ENCODE measurements at places on chromosomes 5 and 9.

- no peak for DNase-seq
Measured at GRCh38 chr9:95120781-95121370, 196.6 kb downstream of the FANCC start.

GRCh38 chr9:16611983-16612382, 258.5 kb downstream of the BNC2 start:
- DNase-seq = no peak

DNA sequence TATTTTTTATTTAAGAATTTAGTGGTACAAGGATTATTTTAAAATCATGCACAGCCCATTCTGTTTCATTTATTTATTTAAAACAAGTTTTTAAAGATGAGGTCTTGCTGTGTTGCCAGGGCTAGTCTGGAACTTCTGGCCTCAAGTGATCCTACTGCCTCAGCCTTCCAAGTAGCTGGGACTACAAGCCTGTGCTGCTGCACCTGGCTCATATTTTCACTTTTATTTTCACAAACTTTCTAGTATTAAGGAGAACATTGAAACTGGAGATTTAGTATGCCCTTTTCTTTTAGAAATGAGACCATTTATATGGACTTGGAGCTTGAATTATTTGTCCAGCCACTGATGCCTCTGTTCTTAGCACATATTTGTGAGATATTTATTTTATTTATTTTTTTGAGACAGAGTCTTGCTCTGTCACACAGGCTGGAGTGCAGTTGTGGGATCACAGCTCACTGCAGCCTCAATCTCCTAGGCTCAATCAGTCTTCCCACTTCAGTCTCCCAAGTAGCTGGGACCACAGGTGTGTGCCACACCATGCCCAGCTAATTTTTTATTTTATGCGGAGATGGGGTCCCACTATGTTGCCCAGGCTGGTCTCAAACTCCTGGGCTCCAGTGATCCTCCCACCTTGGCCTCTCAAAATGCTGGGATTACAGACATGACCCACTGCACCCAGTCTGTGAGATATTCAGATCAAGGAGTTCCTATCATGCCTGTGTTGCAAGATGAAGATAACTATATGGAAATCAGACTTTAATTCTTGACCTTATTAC, 7.4 kb downstream of the DMXL1 start:
- no peak for DNase-seq

DNA sequence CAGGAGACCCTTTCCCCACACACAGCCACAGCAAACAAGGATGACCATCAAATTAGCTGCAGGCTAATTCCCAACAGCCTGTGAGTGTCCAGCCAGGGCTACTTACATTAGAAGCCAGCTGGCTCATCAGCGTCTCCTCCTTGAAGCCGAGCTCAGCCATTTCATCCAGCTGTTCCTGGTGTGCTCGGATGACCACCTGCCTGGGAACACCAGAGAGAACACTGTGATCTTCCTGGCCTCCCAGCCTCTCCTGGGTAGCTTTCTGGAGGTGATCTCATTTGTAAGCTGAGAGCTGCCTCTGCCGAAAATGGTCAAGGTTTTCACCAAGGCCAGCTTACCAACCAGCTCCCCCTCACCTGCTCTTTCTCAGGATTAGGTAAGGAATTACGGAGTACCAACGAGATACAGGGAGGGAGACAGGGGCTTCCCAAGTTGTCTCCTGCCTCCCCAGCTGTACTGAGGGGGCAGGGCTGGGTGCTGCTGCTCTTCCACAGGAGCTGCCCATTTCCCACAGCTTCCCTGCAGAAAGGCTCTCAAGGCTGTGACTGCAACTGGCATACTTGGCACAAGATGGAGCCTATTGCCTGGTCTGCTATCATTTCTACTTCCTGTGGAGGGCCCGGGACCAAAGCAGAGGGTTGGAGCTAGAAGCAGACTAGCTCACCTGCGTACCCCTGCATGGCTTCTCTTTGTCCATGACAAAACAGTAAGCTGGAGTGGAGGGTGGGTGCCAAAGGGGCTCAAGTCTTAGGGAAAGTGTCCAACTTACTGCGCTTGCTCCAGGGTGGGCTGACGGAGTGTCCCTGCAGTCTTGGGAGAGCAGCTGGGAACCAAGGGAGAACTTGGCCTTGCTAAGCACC, 73.9 kb downstream of the KIF24 start:
- DNase-seq = no peak

DNA sequence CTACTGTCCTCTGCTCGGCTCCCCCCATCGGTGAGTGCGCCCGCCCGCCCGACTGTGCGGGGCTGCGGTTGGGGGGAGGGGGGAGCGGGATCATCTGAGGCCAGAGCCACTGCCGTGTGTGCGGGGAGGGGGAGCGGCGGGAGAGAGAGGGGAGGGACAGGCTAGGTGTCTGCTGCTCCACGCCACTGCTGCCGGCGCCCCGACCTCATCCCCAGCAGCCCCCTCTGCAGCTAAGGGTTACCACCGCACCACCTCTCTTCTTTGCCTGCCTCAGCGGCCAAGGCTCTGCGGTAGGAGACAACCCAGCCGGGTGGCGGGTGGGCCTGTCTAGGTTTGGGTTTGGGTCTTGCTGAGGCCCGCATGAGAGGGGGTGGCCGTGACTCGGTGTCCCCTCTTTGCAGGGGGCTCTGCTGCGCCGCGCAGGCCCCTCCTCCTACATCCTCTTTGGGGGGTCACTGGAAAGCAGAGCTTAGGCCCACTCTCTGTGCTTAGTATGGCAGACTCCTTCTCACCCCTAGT, 670 bp upstream of the PURA start:
- DNase-seq = peak; percentile 21

GRCh38 chr5:96243203-96243602, 189.8 kb downstream of the PCSK1 start:
- DNase-seq = no peak

DNA sequence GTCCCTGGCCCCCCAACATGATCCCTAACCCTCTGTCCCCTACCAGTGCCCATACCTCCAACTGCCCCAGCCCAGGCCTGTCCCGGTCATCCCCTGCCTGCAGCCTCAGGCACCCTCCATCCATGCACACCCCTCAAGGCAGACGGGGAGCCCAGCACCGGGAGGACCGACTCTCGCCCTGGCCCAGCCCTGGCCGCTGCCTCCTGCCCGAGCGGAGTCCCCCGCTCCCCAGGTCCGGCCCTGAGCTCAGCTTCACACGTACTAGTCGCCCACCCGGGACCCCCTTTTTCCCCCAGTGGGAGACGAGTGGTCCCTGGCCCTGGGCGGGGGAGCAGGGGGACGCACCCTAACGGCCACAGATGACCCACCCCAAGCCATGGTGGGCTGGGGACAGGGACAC, 49.0 kb upstream of the UBAC1 start:
- no peak for DNase-seq

GRCh38 chr5:176851871-176852658, 41.7 kb downstream of the UNC5A start:
- no peak for DNase-seq

DNA sequence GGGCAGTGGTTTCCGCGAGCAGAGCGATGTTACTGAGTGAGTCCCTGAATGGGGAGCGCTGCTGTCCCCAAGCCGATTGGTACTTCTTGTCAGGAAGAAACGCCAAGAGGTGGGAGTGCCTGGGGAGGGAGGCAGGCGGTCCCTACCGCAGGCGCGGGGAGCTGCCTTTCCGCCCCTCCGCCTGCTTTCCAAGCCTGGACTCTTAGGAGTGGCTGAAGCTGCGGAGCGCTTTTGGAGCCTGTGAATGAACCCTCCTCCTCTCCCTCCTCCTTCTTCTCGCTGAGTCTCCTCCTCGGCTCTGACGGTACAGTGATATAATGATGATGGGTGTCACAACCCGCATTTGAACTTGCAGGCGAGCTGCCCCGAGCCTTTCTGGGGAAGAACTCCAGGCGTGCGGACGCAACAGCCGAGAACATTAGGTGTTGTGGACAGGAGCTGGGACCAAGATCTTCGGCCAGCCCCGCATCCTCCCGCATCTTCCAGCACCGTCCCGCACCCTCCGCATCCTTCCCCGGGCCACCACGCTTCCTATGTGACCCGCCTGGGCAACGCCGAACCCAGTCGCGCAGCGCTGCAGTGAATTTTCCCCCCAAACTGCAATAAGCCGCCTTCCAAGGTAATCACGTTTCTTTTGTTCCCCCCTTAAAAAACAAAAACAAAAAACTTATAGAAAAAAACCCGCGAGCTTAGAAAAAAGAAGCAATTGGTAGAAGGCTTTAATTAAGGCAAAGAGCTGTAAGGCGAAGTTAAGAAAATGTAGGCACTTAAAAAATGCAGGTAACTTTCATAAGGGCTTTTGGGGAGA, at the start of gene VCAN:
VCAN (plus strand) TSS at position 340 of the 808 bp plus-strand sequence. CDS start 11,775 bp downstream, outside the sequence.
- DNase-seq = no peak

- DNase-seq = no peak
Measured at GRCh38 chr5:43209060-43209459, 17.0 kb downstream of the NIM1K start.

DNA sequence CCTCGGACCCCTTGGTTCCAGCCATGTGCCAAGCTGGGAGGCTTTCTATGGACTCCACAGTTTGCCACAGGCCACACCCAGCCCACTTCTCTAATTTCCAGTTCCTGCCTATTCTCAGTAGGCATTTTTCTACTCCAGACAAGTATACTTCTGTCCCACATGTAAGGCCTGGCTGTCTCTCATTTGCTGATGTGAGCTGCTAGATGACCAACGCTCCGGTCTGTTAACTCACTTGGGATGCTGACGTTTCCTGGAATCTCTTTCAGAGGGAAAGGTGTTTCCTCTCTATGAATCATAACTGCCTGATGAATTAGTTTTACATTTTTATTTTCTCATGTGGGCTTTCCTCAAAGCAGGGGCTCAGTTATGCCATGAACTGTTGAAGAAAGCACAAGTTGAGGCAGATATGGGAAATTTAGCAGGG, 36.3 kb downstream of the ERGIC1 start:
- DNase-seq = no peak

DNA sequence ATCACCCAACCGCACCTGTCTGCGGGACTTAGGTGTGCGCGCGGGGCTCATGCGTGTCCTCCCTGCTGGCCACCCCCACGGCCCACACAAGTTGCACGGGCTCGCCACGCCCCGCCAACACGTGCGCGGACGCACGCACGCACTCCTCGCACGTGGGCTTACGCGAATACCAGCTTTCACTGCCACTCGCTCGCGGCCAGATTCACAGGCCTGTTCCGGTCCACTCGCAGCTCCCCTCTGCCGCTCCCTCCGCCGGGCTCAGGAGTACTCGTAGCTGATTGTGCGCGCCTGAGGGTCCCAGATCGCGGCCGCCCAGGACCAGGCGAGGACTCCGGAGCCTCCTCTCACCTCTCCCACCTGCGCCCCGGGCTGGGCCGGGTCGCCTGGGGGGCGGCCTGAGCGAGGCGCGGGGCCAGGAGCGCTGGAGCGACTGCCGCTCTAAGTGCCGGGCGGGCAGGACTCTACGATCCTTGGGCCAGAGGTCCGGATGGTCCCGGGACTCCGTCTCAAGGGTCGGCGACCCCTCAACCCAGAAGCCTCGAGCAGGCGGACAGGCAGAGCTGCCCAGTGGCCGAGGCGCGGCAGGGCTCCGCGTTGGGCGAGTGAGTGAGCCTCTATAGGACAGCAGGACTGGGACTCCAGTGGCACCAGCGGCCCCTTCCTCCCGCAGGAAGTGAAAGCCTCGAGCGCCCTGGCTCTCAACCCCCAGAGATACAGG, 3.4 kb downstream of the PCDHGC5 start:
- DNase-seq = peak; percentile 48

- DNase-seq = no peak
Measured at GRCh38 chr5:52759331-52759730, 28.4 kb upstream of the ITGA1 start.

DNA sequence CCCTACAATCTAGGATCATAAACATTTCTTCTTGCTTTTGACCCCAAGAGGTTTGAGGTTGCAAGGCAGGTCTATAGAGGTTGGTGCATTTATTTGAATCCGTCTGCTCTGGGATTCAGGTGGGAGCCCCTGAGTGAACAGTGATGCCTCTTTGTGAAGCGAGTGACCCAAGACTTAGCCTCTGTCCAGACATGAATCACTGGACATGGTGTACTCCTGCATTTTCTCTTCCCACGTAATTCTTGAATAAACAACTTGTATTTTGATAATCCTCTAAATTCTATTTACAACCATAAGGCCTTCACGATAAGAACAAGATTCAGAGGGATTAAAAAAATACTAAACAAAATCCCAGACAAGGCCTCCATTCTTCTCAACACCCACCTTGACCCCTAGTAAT, 67.5 kb upstream of the PLPP6 start:
- DNase-seq = no peak

GRCh38 chr9:4740388-4740637, 689 bp downstream of the AK3 start:
- DNase-seq = no peak

DNA sequence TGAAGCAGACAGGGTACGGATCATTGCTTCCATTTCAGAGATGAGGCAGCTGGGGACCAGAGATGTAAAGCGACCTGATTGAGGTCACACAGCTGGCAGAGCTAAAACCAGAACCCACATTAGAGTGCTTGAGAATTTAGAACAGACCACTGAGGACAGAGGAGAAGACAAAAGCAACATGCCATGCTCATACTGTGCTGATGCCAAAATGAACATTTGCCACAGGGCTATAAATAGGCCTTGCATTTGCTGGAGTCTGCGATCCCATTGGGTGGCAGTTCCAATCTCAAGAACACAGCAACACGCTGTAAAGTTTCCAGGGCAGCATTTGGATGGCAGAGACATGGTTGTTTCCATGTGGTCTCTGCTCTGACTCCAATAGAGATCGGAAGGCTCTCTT, 222.4 kb upstream of the TBC1D2 start:
- no peak for DNase-seq

- no peak for DNase-seq
Measured at GRCh38 chr5:158287643-158288271, 428.8 kb upstream of the CLINT1 start.

GRCh38 chr5:82564963-82565362, 286.8 kb upstream of the RPS23 start:
- DNase-seq = no peak

DNA sequence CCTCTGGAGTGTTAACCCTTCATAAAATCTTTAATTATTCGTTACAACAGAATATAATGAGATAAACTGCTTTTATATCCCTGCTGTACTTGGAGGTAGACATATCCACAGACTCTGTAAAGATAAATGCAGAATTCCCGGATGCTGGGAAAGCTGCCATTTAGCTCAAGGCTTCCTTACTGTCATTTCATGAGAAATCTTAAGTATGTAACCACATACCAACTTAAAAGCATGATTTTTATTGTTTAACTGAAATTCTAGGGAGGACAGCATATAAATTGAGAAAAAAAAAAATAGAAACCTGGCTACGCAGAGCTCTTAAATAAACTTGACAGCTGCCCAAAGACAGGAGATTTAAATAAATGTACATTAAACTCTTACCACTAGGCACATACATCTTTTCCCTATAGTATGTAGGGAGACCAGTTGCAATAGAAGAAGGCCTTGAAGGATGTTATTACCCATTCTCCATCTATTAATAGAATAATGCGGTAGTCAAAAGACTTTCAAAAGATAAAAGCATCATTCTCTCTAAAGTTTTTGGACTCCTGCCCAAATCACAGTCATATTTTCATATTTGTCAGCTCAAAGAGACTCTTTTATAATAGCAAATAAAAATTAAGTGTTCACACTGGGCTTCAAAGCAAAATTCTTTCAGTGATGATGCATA, 373.8 kb downstream of the NDUFS4 start:
- no peak for DNase-seq
